ENCODE measurements at places on chromosomes 1 and 21. TPM values are rescaled to one million over a fixed set of nuclear protein-coding genes. Genes with fewer than 3 reads are reported as not detected.

Gene RBM11
- total RNA-seq: 0.65 TPM

DNA sequence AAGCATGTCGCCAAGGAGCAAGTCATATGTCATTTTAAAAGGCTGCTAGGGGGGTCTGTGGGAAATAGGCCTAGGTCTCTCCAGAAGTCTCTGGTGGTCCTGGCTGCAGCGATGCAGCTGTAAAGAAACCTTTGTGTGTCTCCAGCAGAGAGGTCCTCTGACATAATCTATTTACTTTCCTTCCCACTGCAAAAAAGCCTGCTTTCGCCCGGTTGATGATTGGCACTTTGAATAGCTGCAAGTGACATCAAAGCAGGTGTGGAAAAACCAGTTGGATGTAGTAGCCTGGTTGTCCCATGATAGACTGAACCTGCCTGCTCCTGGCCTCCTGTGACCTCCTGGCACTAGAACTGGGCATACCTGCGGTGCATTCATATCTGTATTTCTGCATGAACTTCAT, 13.8 kb downstream of the RASSF5 start:
- no peak for DNase-seq

DNA sequence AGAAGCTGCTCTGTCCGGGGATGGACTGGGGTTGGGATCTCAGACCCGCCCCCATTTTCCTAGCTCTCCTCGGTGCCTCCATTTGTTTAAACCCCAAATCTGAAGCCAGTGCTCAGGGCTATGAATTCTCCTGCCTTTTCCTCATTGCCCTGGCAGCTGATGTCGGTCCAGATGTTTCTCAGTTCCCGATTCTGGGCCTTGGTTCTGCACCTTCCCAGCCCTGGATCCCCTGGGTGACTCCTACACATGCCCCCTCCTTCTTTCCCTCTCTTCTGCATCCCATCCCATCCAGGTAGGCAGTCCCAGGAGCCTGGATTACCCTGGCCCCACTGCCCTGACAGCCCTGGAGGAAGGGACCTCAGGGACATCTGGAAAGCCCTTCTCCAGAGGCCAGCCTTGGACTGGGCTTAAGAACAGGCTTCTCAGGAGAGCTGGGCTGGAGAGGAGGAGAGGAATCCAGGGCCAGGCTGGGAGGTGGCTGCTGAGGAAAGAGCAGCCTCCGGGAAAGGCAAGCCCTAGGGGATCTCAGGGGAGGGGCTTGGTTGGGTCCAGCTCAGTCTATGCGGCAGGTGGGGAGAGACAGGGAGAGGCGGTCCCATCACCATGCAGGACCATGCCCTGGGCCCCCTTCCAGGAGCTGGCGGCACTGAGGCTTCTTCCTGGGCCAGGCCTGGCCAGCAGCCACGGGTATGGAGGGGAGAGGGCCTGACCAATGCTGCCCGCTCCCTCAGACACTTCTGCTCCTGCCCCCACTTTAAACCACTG, 6.8 kb upstream of the EPS8L3 start:
- peak; percentile 26 for DNase-seq

GRCh38 chr1:201834621-201835020, 5.7 kb downstream of the IPO9 start:
- DNase-seq: no peak

DNA sequence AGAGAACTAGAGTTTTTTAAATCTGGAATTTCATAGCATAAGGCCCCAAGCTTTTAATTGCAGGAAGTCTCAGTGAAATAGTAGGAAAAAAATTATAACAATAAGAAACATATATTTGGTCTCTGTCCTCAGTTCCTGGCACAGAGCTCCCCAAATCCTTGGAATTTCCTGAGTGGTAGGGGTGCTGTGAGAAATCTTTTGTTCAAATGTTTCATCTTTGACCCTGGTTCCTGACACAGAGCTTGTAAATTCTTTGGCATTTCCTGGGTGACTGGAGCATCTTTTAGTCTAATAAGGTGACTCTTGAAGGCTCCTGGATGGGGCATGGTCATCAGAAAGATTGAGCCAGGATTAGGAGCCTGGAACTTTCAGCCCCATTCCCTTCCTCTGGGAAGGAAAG, 225.7 kb upstream of the AJAP1 start:
- DNase-seq: no peak

Gene DAB1
- total RNA-seq: 2.0 TPM

GRCh38 chr1:202268817-202269216, 72.9 kb downstream of the UBE2T start:
- DNase-seq: no peak

Measured in mucosa of descending colon (tissue), 3 donors.